Endothelial cell of umbilical vein (primary cell): ENCODE measurements at places on chromosomes 6 and 20. TPM values are rescaled to one million over a fixed set of nuclear protein-coding genes. Genes with fewer than 3 reads are reported as not detected.

DNA sequence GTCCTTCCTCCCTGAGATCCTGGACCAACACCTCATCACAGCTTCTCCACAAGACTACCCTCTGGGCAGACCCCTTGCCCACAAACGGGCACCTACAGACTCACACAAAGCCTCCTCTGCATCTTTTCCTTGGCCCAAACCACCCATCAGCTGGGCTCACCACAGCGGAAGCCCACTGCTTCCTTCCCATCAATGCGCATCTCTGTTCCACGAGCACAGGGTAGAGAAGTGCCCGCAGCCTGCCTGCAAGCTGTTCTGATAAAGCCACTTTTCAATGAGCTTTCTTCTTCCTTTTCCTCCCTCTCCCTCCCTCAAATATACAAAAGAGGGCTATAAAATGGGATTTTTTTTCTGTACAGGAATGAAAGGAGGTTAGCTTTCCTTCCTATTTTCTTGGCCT is 111.2 kb downstream of the NFATC2 start:
- DNase-seq: no peak

DNA sequence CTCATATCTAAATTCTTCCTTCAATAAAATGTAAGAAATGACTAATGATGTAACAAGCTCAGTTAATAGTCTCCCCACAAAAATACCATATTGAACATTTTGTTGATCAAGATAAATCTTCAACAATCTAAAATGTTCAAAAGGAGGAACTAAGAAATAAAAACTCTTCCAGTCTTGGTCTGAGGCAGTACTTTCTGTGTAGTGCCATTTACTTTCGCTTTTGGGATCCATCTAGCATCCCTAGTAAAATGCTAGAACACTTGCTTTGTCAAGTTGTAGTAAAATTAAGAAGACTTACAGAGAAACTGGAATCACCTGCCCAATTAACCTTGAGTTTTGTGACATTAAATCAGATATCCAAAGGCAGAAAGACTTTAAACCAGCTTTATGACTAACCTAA is 246.4 kb downstream of the KHDRBS2 start:
- no peak for DNase-seq

- no peak for DNase-seq
Measured at GRCh38 chr20:60101891-60102281, 143.7 kb downstream of the CDH26 start.

DNA sequence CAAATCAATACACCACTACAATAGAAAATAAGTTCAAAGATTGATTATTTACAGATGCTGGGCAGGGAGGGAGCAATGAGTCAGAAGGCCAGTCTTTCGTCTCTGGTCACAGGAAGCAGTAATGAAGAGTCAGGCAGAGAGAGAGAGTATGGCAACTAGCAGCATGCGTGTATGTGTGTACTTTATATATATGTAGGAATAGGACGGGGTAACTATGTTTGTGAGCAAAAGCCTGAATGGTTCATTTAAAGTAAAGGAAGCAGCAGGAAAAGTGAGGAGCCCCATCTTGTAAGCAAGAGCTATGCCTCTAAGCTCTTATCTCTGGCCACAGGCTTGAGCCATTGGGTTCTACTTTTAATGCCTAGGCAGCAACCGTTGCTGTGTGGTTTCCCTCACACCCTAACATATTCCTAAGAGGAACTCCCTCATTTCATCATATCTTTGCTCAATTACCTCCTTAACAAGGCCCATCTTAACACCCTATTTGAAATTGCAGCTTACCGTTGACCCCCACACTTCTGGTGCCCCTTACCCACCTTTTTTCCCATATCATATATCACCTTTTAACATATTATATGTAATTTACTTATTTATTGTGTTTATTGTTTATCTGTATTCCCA is 66.6 kb downstream of the AFG1L start:
- DNase-seq: no peak

DNA sequence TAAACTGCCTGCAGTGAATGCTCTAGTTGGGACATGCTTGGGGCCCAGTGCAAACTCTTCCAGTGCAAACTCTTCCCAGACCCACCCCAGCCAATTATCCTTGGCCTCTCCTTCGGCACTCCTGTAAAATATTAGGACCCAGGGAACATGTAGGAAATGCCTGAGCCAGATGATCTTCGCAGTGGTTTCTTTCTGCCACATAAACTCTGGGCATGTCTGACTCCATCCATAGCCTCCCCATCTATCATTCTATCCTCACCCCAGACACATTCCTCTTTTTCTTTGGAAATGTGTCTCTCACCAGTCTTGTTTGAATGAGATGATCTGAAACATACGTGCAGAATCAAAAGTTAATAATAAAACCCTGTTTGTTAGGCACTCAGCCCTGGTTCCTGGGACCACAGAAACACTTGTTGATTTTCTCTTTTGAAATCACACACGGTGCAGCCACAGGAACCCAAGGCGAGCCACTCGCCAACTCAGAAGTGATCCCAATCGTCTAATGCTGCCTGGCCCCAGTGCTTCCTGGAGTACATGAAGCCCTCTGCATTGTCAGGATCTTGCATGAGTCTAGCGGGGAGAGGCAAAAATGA is 108.9 kb upstream of the CST7 start:
- no peak for DNase-seq

DNA sequence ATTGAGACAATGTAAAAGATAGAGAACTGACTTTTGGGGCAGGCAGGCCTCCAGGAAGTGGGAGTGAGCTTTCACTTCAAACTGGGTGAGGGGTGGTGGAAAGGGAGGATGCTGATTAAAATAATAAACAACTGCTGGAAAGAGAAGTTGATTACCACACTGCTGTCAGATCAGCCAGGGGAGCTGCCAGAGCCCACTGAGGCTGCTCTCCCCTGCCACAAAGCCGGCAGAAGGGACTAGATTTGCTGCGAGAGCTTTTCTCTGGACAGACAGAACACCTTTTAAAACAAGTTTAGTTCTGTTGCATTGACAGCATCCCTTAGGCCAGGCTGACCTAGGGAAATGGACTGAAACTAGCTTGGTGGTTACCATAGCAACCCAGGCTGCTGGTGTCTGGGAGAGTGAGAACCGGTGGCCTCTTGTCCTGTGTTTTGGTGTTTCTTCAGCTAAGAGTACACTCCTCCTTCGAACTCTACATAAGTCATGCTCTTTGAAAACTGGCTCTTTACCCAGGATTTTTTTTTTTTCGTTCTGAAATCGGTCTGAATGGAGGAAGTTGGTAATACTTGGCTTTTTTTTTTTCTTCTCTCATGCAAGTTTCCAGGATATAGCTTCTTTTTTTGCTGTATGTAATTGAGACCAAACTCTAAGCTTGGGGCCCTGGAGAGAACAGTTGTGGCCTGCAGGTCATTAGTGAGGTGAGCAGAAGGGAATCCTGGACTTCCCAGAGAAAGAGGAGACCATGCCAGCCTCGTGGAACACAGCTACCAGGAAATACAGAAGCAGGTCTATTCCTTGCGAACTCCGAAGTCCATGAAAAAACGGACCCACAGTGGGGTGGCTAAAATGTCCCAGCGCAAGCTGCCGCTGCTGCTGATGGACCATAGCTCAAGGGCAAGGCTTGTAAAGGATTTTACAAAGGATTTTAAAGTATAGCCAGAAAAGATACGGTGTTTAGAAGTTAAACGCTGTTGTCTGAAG is 374.4 kb downstream of the UTRN start:
- peak; percentile 25 for DNase-seq

DNA sequence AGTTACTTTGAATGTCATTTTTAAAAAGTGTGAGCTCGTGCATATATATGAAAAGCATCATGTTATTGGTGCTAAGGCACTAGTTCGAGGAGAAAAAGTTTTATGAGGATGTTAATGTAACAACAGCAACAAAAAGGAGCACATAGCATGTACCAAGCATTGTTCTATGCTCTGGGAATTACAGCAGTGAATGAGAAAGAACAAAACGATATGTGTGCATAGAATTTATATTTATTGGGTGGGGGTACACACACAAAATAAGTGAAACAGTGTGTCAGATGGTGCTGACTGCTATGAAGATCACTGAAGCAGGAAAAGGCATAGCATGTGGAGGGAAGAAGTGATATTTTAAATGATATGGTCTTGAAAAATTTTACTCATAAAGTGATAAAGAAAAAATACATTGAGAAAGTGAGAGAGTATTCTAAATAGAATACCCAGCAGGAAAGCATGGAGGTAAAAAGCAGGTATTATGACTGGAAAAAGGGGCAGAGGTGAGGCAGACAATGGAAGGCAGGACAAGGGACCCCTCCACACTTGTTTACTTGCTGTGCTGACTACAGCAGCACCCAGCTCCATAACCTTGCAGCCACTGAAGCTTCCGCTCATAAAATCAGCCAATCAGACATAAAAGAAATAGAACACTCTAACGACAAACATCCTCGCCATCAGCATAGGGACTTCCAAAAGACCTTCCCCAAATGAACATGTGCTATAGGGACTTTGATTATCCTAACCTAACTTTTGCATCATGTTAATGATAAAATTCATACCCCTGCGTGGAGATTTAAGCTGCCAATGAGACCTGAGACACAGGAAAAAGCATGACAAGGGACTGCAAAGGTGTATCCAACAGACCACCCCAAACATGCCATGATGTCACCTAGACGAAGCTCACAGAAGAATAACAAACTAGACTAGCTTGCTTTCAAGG is 119.9 kb downstream of the HFE start:
- DNase-seq: no peak

DNA sequence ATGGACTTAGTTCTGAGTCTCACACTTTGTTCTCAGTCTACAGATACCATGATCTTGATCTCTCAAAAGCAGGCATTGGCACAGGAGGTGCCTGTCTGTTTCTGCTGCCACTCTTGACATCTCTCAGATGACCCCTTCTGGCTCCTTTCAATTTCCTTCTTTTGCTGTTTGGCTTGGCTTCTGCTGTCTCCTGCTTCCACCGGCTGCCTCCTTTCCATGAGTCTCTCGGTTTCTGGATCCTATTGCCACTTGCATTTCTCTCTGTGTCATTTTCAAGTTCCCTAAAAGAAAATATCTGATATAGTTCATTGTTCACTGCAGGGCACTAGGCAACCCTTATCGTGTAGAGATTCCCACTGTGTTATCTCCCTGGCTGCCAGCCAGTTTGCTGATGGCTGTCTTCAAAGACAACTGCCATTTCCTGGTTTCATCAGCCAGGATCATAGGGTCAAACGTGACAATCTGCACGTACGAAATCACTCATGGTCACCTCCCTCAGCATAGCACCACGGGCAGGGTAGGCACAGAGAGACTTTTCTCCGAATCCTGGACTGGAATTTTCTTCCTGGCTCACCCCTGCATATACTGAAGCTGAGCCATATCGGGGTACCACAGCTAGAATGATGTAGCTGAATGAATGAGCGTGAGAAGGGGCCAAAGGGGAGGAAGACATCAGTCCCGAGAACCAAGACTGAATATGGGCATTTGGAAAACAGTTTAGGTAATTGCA is 144.6 kb upstream of the TMEM170B start:
- DNase-seq: peak; percentile 43

DNA sequence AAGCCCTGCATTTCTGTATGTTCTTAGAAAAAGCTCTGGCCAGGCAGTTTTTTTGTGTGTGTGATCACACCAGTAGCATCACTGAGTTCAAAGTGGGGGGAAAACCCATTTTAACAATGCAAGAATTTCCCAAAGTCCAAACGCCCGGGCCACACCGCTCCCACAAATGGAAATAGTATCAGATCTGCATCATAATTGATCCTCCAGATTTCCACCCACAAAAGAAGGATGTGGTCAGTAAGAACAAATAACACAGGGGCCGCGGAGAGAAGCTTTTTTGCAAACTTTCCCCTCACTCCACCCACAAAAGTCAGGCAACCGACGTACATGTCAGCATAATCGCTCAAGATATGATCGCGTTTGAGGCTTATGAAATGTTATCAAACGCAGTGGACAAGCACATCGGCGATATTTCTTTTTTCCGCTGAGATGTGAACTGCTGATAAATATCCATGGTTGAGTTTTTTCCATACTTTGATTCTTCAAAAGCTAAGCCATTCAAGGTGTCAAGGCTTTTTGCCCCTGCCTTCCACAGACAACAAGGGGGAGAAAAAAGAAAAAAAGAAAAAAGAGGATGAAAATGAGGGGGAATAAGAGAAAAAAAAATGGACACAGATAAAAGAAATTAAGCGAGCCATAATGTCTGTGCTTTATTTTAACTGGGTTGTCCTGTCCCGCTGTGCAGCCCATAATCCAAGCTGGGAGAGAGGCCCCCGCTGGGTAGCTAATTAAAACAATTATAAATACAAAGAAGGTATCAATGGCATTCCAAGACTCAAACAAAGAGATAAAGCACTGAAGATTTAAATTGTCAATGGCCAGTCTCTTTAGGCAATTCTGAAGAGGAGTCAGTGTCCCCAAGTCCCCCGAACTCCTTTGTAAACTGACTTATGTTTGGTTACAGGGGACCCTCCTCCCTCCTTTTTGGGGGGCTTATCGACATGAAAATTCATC is 143.5 kb downstream of the ZFP64 start:
- peak; percentile 26 for DNase-seq

PTCRA gene
- total RNA-seq: not detected in 2 replicates
